ENCODE measurements at places on chromosomes 2 and 18.

DNA sequence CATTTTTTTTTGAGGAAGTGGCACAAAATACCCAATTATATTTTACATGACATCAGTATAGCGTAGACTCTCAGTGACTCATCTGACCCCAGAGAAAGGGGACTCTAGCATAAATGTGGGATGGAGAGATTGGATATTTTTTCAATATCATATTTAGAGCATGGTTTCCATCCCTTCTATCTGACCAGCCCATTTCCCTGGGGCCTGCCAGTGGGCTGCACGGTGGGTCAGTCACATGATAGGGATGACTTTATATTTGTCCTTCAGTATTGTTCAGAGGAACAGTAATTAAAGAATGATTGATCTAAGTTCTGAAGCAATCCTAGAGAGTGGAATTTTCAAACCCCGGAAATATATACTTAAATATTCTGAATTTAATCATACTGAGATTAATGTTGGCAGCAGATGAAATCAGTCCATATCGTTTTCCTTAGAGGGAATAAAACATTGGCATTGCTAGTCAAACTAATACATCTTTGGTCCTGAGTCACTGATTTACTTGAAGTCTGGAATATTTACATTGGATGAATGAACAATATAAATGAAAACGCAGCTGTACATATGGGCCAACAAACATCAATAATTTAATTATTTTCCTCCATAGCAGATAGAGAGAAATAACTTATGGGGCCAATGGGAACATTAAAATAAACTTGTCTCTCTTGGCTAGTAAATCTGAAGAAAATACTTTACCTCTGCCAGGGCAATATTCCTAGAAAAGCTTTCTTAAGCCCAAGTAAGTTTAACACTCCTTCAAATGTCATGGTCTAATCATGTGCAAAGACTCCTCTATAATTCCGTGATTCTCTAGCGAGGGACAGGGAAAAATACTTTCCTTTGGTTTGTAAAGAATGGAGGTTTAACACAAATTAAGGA, 563.6 kb upstream of the PKDCC start:
- DNase-seq: no peak

- no peak for DNase-seq
Observed at GRCh38 chr2:109511168-109511567, 102.6 kb downstream of the SEPTIN10 start.

DNA sequence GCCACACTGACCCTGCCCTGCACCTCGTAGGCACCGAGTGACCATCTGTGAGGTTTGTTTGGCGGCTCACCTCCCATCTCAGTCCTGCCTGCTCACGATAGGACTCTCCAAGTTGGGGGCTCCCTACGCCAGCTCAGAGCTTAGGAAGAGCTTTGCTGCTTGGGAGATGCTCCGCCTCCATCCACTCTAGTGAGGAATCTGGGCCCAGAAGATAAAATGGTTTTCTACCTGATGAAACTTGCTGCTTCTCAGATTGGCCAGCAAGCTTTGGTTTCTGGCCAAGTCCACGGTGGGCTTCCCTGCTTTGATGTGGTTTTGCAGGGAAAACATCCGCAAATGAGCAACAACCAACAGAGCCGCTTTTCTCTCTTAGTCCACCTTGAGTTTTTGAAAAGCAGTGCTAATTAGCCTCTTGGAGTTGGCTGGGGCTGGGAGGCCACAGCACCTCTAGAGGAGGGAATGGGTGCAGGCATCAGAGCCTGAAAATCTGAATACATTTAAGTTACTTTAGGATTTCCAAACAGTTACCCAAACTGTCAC, 42.2 kb downstream of the THNSL2 start:
- no peak for DNase-seq

DNA sequence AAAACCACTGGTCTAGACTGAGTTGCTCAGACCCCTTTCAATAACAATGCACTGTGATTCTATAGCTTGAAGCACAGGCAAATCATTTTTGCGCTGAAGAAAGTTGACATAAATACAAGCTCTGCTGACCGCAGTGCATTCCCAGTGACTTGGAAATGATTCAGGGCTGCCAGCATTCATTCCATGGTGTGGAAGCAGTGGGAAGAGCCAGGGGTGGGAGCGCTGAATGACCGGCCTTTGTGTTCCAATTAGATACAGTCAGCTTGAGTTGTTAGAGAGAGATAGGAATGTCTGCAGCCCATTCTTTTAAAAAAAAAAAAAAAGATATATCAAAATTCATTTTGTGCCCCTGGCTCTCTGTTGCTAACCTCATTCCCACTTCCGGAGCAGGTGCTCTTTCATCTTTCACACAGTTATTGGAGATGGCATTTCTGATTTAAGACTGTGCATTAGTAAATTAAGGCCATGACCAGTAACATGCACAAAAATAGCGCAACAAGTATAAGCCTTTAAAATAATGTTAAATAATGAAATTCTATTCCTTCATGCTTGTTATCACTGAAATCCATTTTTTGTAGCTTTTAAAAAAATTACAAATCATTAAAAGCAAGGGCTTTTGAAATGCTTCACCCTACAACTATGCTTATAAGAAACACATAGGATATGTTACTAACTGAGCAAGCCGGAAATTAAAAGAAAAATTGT, 59.4 kb upstream of the CTLA4 start:
- no peak for DNase-seq

GRCh38 chr2:168338292-168338691, 90.9 kb upstream of the STK39 start:
- no peak for DNase-seq

DNA sequence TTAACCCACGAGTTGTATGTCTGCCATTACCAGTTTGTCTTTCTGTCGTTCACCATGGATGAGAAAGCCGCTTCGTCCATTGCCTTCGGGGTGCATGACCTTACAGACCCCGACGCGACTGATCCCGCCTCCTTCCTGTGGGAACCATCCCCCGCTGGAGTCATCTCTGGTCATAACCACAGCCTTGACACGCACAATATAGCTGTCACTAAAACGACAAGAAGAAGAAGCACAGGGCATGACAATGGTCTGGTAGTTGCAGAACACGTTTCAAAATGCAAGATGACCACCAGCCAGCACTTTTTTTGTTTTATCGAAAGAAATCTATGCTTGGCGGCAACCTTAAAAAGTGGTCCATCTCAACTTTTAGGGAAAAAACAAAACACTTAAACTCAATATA, 87.7 kb downstream of the SPRED2 start:
- DNase-seq: no peak

- no peak for DNase-seq
Observed at GRCh38 chr2:44136252-44136651, 32.4 kb upstream of the PPM1B start.

GRCh38 chr2:120436460-120436739, 90.5 kb downstream of the INHBB start:
- no peak for DNase-seq

DNA sequence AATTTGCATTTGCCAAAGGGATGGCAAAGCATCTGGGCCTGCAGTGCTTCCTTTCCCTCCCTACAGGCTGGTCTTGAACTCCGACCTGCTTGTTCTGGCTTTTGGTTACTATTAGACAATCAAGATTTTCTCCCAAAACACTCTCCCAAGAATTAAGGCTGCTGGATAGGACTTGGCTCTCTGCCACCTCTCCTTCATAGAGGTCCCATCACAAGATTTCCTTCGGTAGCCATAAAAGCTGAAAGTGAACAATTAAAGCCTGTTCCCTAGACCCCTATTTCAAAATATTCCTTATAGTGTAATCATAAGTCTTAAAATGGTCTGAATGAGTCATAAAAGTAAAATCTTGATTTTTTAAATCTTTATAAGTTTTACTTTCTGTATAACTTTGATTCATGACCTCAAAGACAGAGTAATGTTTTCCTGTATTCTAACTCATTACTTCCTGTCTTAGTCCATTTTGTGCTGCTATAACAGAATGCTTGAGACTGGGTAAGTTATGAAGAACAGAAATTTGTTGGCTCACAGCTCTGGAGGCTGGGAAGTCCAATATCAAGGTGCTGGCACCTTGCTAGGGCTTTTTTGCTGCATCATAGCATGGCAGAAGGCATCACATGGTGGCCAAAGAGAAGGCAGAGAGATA, 37.8 kb upstream of the TNP1 start:
- no peak for DNase-seq

DNA sequence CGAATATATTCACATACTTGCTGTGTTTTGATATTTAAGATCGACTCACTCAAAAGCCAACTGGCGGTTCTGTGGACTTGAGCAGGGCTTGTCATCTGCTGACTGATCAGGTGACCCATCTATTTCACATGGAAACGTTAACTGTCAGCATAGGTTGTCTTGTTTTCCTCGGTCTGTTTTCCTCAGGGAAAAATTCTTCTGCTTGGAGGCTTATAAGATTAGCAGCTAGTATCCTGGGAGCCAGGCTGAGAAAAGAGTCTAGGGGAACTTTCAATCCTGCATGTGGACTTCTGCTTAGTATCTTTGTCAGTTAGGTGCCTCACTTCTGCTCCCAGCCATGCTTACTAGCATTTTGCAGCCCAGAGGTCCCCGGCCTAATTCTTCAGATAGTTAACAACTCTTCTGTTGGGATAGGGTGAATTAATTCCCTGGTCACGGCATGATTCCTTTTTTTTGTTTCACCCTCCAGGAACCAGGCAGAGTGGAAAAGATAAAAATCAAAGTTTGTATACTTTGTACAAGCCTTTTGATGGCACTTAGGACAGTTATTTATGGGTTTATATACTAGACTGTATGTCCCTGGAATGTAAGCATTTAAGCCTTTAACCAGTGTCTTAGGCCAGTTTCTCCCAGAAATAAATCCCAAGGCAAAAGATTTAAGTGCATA, 226.0 kb downstream of the GULP1 start:
- DNase-seq: no peak

- no peak for DNase-seq
Observed at GRCh38 chr2:65164426-65164891, 34.6 kb upstream of the RAB1A start.

DNA sequence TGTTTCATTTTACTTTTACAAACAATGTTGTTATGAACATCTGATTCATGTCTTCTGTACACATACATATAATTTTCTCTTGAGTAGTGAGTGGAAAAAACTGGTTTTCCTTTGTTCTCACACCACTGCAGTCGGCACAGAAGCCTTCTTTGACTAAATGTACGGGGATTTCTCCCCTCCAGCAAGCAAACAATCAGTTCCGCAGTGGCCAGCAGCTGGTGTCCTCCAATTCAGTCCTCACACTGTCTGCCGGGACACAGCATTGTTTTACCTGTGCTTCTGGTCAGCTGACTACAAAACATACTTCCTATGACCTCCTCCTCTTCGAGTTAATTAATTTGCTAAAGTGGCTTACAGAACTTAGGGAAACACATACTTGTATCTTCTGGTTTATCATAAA, 202.8 kb downstream of the WDR7 start:
- DNase-seq: no peak

GRCh38 chr2:48357351-48357750, 172.6 kb upstream of the STON1 start:
- DNase-seq: no peak
